Fibroblast of the conjunctiva (primary cell): ENCODE measurements at places on chromosomes 6 and 20.

DNA sequence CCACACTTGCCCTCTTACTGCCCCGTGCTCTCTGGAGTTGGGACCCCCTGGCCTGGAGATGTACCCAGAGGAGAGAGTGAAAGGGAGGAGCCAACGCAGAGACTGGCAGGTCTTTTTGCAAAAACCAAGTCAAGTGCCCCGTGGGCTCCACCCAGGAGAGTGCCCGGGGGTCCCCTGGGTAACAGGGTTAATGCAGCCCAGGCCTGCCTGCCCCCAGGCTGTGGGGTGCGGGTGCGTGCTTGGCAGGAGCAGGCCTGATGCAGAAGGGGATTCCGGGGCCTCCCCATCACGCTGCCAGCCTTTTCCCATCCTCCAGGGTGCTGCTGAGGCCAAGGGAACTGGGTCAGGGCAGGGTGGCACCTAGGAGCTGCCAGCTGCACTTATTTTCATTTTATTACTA lies 184.4 kb downstream of the ERMARD start:
- no peak for DNase-seq

DNA sequence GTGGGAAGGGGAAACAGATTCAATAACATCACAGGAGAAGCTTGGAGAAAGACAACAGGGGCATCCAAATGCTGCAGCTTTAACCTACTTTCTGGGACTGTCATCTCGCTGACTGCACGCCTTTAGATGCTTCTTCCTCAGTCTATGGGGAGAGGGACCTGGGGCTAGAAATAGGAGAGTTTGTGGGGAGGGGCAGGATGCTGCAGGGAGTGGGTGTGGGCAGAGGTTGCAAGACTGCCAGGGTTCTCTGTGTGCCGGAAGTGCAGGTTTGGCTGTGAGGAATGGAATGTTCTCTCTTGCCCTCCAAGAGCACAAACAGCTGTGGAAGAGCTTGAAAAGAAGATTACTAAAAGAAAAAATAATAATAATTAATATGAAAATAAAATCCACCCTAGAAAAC lies 93.2 kb downstream of the FOXO3 start:
- peak; percentile 49 for DNase-seq

DNA sequence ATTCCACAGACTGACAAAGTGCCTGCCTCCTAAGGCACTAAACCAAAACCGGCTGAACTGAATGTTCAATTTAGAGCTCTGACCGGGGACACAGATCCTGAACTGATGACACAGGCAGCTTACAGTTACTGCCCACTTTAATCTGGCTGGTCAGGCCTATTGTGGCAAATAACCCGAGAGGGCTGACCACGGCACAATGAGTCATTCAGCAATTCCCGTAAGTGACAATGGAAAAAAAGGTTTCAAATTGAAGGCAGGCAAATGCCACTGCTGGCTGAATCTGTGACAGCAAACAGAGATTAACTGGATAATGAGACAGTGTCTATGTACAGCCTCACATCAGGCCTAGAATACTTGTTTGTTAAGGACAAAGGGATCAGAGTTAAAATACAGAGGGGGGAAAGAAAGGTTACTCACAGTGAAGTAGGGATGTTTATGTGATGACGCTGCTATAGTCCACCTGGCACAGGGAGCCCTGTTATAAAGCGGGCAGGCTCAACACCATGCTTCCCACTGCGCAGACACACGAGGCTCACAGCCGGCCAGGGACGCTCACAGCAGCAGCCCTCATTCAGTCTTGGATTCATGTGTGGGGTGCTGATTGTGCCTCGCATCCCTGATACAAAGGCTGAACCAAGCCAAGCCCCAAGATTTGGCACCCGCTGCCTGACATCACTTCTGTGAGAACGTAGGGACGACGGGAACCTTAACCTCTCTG lies 54.4 kb downstream of the RTN4IP1 start:
- DNase-seq = peak; percentile 14

DNA sequence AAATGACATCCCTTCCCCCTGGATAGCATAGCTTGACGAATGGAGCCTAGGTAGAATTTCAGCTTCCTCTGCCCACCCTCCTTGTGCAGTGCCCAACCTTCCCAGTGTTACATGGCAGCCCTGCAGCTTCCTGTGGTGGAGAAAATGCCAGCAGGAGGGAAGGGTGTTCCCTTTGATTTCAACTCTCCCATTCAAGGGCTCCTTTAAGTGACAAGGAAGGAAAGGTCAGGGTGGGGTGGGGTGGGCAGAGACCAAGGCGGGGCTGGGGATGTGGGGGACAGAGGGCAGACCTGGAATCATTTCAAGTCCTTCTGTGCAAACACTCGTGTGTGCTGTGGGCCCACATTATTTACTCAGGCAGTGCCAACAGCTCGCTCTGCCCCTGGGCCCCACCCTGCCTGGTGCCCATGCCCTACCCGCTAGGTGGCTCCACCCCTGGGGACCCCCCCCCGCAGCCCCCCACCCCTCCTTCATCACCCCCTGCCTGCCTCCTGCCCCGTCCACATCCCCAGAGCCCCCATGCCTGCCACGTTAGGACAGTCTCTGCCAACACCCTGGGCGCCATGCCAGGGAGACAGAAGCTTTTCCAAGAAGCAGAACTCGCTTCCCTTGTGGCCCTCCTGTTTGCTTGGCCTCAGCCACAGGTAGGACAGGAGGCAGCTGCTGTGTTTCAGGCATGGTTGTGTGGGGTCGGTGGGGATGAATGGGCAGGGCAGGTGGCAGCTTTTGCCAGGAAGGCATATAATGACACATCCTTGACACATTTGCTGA lies 9.4 kb downstream of the SPDEF start:
- DNase-seq = no peak

DNA sequence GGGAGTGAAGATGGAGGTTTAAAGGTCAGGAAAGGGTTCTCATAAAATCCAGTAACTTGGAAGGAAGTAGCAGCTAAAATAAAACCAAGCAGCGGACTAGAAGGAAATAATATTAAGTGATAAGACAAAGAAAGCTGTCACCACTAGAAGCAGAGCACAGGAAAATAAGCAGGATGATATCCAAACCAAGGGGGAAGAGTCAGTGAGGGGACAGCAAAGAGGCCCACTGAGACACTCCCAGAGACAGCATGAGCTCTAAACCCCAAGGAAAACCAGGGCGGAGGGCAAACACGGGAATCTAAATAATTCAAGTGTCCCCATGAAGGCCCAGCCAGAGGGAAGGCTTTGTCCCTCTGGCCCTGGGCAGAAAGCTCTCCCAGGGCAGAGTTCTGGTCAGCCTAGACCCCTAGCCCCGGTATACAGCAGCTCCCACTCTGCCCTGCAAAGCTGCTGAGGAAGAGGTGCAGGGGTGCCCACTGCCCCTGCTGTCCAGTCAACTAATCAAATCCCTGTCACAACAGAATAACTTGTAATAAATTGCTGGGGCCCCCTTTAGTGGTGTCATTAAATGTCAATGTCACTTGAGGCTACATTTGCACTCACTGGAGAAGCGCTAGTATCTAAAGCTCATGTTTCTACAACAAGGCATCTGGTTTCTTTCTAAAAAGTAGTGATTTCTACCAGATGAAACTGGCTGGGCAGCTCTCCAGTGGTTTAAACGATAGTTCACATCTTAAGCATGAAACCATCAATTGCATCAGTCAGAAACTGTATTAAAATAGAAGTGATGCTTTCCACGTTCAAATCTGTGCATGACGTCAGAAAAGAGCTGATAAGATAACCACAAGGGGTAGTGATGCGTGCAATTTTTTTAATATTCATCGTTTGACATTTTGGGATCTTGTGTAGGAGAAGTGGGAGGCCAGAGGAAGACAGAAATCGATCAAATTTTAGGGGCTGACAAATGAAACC lies 13.6 kb downstream of the PDE10A start:
- DNase-seq = no peak

DNA sequence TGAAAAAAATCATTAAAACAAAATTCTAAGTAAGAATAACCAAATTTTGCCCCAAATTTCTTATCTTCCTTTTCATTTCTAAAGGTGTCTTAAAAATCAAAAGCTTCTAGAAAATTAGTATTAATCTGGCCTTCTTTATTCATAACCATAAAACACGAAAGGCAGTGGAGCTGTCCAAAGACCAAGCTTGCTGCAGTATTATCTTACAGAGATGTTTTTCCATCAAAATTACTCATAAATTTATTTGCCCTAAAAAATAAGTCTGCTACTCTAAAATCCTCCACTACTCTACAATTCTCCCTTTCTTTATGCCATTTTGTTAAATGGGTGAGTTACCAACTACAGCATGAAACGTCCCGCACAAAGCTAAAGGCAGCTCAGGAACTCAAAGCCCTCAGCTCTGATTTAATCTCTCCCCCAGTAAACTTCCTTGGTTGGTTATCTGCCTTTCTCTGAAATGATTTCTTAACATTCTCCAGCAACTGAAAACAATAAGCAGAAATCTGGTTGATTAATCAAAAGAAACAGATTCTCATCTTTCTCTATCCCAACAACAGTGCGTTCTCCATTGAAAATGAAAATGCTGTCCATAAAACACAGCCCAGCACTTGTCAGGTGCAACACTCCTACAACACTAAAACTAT lies 2.1 kb downstream of the USP49 start:
- no peak for DNase-seq

GRCh38 chr6:14211562-14211942 lies 94.0 kb downstream of the CD83 start:
- DNase-seq = no peak

DNA sequence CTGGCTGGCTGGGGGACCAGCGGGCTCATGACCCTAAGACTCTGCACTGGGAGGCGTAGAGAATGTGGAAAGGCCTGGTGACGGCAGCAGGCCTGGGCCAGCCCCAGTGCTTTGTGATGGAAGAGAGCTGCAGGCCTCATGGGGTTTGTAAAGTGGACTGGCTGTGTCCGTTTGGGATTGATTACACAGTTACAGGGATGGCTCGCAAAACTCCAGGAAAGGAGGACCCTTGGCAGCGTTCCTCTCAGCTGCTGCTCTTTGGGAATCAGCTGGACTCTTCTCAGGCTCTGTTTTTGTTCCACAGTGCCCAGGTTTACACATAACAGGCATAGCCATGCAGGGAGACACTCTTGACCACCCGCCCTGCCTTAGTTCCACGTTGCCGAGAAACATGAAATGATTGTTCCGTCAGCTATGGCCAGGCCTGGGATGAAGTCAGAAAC lies 89.0 kb downstream of the SLX4IP start:
- no peak for DNase-seq

DNA sequence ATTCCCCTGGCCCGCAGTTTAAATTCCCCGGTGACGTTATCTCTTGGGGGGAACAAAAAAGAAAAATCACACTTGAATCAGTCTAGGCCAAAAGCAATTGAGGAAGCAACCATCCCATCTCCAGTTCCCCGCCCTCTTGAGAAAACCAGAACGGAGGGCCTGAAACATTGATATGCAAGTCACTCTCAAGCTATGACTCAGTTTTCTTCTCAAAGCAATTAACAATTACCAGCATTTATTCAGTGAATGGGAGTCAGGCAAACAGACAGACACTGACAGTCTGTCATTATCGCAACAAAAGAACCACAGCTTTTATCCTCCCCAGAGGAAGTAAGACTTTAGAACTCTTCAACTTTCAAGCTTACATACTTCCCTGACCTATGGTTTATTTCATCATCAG lies 100.9 kb downstream of the OPRM1 start:
- DNase-seq = no peak

GRCh38 chr20:62360854-62361798 lies 6.0 kb downstream of the LAMA5 start:
- DNase-seq = no peak

DNA sequence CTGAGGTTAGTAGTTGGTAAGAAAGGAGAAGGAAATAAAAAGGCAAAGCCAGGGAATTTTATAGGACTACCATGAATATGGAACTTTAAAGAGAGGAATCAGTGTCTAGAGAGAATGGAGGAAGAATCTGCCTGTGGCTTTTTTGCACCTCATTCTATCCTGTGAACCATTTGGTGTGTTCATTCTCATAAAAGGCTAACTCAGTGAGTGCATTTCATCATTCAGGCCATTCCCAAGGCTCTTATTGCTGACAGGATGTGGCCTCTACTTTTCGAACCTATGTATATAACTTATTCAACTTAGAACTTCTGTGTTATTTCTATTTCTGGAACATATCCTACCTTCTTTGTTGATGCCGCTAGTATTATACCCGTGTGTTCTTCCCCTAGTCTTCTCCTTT lies 27.1 kb downstream of the HSF2 start:
- DNase-seq = no peak

- DNase-seq = peak; percentile 16
Measured at GRCh38 chr6:119384444-119384843, 34.9 kb upstream of the MAN1A1 start.

- DNase-seq = no peak
Measured at GRCh38 chr20:23094927-23095326, 8.8 kb upstream of the CD93 start.

DNA sequence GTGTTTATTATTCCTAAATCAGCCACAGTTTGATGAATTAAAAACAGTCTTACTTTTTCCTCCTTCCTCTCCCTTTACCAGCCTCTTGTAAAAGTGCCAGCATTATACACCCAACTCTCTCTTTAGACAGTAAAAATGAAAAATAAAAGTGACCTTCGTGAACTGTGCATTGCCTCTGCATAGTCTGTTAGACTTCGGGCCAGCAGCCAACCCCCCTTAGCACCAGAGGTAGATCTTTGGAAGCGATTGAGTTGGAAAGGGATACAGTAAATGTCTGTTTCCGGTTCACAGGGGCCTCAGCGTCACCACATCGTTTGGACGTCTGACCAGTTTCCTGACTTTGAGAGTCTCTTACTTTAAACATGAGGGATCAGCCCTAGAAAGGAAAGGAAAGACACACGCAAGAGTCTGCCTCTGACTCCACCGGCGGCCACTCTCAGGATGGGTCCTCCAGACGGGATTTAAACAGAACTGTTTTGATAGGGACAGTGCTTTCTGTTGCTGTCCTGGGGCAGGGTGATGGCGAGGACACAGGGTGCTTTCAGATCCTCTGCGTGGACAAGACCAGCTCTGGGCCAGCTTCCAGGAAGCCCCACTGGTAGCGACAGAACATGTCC lies 206.6 kb upstream of the PREP start:
- DNase-seq = no peak

DNA sequence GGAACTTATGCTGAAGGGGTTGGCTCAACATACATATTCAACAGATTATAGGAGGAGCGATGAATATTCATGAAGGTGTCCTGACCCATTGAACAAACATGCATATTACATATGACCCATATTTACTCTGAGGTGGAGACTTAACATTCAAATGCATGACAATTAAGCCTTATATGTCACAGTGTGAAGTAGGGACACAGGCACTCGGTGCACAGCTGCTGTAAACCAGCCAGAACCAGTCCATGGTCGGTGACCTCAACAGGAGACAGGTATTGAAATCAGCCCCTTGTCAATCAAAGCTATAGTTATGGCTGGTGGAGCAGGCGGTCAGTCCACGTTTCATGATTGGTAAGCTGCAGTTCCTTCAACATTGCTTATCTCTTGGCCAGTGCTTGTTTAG lies 347.3 kb downstream of the THBS2 start:
- no peak for DNase-seq

DNA sequence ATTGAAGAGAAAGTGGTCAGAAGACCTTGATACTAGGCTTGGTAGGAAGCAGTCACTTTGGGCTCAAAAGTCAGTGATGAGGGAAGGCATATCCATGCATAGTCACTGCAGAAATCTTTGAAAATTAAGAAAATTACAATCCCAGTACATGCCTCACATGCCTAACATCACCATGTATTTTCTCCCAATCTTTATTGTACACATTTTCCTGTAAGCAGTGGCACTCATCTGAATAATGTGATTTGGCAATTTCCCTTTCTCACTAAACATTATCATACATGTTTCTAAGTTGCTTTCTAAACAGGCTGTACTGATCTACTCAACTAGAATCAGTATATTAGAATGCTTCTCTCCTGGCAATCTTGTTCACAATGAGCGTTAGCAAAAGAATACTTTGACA lies 280.7 kb upstream of the SUPT3H start:
- no peak for DNase-seq

- no peak for DNase-seq
Measured at GRCh38 chr20:33163856-33164762, 3.9 kb upstream of the BPIFA2 start.
